ENCODE measurements at places on chromosomes 2 and 18. TPM values are rescaled to one million over a fixed set of nuclear protein-coding genes. Genes with fewer than 3 reads are reported as not detected.

DNA sequence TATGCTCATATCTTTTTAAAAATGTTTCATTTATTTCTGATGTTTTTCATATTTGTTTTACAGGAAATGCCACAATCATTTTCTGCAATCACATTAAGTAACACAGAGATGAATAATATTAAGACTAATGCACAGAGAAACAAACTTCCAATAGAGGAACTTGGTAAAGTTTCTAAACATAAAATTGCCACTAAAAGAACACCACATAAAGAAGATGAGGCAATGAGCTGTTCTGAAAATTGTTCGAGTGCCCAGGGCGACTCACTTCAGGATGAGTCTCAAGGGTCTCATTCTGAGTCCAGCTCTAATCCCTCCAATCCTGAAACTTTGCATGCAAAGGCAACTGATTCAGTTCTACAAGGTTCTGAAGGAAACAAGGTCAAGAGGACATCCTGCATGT lies 70.4 kb downstream of the APLF start:
- no peak for DNase-seq

GRCh38 chr18:23311351-23312121 lies 141.6 kb upstream of the RIOK3 start:
- no peak for DNase-seq

- DNase-seq = no peak
These were observed 61.3 kb downstream of the ASXL2 start for GRCh38 chr2:25817006-25817405.

- no peak for DNase-seq
These were observed 52.2 kb downstream of the EML6 start for GRCh38 chr2:54775710-54776109.

DNA sequence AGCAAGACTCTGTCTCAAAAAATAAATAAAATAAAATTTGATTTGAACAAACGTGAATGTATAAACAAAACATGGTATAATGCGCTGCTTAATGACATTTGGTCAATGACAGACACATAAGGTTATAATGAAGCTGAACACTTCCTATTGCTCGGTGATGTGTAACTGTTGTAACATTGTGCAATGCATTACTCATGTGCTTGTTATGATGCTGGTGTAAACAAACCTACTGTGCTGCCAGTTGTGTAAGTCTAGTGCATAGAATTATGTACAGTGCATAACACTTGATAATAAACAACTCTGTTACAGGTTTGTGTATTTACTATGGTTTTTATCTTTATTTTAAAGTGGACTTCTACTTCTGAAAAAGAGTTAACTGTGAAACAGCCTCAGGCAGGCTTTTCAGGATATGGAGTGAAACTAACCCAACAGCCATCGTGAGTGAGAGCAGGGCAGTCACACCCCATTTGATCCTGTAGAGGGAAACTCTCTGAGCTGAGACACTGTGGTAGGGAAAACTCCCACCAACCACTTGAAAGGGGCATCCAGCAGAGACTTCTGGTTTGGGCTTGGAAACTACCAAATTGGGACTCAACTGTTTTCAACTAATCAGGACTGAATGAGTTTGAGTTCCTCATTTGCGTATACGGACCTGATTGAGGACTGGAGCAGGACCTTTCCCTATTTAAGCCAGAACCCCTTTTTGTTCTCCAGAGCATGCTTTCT lies 8.7 kb upstream of the RPRD1A start:
- no peak for DNase-seq

DNA sequence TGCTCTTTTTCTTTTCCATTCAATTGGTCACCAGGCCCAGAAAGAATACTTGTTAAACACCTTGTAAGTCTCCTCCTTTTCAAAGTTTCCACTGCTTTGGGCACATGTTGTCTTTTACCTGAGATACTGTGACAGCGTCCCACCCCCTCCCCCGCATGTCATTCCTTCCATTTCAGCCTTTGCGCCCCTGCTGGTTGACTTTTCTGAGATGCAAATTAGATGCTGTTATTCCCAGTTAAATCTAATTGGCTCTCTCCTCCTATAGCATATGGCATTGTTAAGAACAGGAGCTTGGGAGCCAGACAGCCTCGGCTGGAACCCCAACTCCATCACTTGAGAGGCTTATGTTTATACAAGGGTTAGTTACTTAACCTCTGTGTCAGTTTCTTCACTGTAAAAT lies 80.3 kb upstream of the GAREM1 start:
- no peak for DNase-seq

- DNase-seq = no peak
These were observed 498.3 kb upstream of the LRRTM4 start for GRCh38 chr2:78020491-78020890.

DNA sequence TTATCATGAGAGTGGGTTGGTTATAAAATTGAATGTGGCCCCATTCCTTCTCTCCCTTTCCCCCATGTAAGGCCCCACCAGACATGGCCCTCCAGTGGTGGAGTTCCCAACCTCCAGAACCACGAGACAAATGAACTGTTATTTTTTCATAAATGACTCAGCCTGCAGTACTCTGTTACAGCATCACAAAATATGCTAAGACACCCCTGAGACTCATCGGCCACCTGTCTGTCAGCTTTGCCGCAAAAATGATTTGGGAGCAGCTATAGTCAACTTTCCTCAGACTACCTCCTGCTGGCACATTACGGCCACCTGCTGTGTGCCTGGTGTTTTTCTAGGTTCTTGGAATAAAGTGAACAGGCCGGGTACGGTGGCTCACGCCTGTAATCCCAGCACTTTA lies 21.4 kb upstream of the C1QL2 start:
- no peak for DNase-seq

DNA sequence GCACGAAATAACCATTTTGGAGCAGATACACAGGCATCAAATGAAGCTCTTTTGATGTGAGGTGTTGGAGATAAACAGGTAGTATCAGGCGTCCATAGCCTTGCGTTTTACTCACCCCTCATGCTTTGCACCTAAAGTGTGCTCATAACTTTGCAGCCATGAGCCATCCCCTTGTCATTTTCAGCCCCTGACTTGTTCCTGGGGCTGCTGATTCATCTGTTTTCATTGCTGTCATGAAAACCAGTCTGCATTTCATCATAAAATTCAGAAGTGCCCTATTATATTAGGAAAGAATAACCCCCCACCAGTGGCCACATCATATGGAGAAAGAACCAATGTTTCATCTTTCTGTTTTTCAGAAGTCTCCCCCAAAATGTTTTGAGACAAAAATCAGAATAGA lies 329.7 kb upstream of the NRP2 start:
- DNase-seq = no peak

GRCh38 chr2:71756280-71756906 lies 303.0 kb downstream of the DYSF start:
- DNase-seq = no peak

GRCh38 chr2:121583555-121583954 lies 52.9 kb downstream of the RNU4ATAC start:
- DNase-seq = no peak

GRCh38 chr18:45553723-45554388 lies 61.4 kb upstream of the SLC14A2 start:
- no peak for DNase-seq

GRCh38 chr2:55357927-55358326 lies 61.7 kb downstream of the CCDC88A start:
- DNase-seq = no peak

DNA sequence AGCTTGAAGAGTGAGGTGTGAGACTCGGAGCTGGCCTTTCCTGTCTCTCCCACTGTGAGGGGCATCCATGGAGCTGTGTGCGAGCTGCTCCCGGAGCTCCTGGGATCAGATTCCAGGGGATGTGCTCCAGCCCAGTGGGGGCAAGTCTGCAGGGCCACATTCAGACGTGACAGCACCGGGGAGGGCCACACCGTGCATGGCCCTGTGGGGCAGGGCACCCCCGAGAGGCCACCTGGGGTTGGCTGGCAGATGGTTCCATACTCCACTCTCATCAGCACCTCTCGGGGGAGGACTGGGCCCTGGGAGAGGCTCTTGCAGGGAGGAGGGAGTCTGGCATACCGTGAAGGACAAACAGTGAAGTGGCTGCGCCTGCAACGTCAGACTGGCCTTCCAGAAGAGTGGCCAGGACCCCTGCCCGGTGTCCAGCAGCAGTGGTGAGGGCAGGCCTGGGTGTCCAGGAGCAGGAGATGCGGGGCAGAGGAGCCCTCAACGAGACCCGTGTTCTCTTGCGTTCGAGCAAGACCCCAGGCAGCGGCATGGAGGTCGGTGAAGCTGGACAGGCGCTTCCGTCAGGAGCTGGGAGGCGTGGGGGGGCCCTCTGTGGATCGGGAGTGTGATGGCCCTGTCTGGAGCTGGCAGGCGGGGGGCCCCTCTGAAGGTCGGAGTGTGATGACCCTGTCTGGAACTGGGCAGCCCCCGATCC lies 84.3 kb downstream of the ASB1 start:
- DNase-seq = no peak

DNA sequence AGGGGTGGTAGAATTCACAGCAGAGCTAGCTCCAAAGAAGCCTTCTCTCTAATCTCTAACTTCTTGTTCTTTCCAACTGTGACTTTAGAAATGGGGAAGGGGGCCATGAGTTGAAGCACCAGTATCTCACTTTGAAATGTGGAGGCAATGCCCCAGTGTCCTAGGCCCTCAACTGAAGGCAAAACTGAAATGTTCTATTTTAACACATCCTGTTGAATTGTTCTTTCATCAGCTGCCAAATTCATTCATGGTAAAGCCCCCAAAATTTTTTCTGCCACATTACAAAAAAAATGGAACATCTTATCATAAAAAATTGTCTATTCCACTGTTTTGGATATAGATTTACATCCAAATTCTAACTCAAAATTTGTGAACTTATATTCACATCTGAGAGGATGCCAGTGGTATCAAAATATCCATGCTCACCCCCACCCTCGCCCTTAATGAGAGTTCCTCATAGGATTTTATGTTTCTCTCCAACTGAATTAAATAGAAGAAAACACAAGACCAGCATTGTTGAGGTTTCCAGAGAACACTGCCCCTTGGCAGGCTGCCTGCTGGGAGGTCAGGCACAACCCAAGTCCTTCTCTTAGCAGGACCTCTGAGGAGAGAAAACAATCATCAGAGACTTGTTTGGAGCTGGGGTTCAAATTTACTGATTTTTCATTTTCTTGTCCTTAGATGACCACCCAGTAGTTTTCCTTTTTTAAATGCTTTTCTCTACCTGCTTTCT lies 147.4 kb upstream of the PGAP1 start:
- no peak for DNase-seq

DNA sequence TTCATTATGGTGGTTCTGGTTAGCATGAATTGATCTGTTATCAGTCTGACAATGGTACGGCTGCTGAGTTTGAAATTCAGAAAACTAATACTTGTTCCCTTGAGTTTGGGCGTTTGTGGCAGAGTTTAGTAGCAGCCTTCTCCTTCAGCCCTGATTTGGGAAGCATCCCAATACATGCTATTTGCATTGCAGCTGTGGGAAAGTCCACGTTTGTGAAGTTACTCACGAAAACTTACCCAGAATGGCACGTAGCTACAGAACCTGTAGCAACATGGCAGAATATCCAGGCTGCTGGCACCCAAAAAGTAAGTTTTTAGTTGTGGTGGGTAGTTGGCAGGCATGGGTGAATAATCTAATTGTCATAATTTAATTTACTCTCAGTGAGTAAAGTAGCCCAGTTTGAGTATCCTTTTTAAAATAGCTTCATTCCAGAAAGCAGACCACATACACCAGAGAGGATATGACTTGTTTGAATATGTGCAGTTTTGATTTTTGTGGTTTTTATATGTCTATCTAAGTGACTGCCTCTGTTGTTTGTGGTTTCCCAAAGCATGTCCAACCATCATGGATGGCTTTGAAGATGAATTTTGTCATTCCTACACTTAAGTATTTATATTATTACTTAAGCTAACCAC lies 12.2 kb downstream of the DGUOK start:
- DNase-seq = no peak

- no peak for DNase-seq
These were observed 80.9 kb downstream of the ASAP2 start for GRCh38 chr2:9287400-9288045.

GRCh38 chr2:118940486-118941120 lies 1.4 kb upstream of the MARCO start:
- DNase-seq = no peak

GRCh38 chr2:45006942-45007287 lies 2.3 kb downstream of the SIX2 start:
- DNase-seq = no peak

DNA sequence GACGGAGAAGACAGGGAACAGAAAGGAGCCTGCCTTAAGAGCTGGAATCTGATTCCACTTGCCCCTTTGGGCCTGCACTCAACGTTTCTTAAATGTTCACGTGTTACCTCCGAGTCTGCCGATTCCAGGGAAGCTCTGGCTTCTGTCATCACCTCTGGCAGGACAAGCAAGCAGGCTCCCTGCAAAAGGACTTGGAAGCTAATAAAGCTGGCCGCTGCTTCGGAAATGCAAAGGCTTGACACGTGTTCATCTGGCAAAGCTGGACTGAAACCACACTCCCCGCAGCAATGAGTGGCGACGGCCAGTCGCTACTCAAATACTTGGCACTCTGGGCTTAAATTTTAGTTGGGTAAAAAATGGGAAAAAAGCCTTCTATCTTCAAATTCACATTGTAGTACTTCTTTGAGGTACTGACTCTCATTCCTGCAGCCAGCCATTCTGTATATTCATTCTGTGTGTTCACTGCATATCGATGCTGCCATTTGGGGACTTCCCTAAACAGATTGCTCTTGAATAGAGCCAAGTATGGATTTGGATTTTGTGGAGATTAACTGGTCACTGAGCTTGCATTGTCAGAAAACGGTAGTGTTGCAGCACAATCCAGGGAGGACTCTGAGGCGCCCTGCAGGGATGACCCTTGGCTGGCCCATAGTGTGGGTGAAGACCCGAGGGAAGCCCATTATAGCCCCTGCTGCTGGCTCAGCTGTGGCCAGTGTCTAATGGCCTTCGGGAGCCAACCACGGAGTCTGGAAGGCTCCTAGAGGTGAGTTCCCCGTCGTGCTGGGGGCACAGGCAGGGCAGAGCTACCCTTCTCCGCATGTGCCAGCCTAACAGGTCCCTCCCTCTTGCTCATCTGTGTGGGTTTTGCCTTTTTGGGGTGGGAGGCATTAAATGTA lies 231.5 kb downstream of the PRKCE start:
- no peak for DNase-seq

DNA sequence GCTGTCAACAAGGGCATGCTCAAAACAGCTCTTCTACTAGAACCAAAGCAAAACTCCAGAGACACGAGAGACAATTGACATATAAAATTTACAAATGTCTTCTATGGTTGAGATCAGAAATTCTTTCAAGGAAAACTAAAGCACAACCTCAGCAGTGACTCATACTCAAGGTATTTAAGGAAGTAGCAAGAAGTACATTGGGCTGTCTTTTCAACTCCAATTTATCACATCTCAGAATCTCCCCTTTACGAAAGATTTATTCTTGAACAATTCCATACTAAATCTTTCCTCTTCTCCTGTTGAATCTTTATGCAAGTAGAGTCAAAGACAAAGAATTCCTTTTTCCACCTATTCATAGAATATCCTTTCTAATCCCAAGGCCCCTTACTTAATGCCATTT lies 324.0 kb downstream of the IRS1 start:
- no peak for DNase-seq

Gene OST4
- 163 TPM for total RNA-seq

Gene HOXD8
- not detected for total RNA-seq

Gene SCN9A
- total RNA-seq = 68.5 TPM

Gene TNFAIP6
- 0.41 TPM for total RNA-seq

Gene CD302
- total RNA-seq = 1.6 TPM

Gene PSMD1
- 116 TPM for total RNA-seq

Gene VWA3B
- under 0.01 TPM for total RNA-seq

Gene PSMA8
- not detected for total RNA-seq

Gene CIB4
- total RNA-seq = not detected

Gene PSD4
- 3.3 TPM for total RNA-seq

Gene ANKRD30B
- total RNA-seq = 3.3 TPM

Gene HRH4
- not detected for total RNA-seq
